ENCODE measurements at places on chromosomes 2 and 18. TPM values are rescaled to one million over a fixed set of nuclear protein-coding genes. Genes with fewer than 3 reads are reported as not detected.

Gene SLC4A3
- 1.4 TPM for total RNA-seq

Gene EVA1A
- total RNA-seq, result 0.91 TPM

Gene CRYGC
- total RNA-seq, result not detected

Gene E2F6
- 19.9 TPM for total RNA-seq

Gene UGP2
- 903 TPM for total RNA-seq

Gene NLRC4
- 0.38 TPM for total RNA-seq

Gene COLEC11
- 0.79 TPM for total RNA-seq

Gene FOXD4L1
- total RNA-seq, result 0.15 TPM

Gene TEKT4
- total RNA-seq, result not detected

Gene ZC3H15
- 31.1 TPM for total RNA-seq

Gene ST6GAL2
- total RNA-seq, result not detected

Gene IL1RN
- total RNA-seq, result 0.24 TPM

Gene PROKR1
- not detected for total RNA-seq

Gene EN1
- total RNA-seq, result 1.1 TPM

Gene TGFA
- 0.08 TPM for total RNA-seq

Gene COL4A4
- 8.3 TPM for total RNA-seq

Gene KIAA2012
- not detected for total RNA-seq

Gene UGT1A5
- total RNA-seq, result not detected

Gene UPP2
- total RNA-seq, result not detected

Gene SLC14A1
- 4.8 TPM for total RNA-seq

Gene IFIH1
- 3.6 TPM for total RNA-seq

All from psoas muscle (tissue), 8 donors.